Activated CD4-positive, CD25-positive, alpha-beta regulatory T cell (primary cell): ENCODE measurements at places on chromosomes 2 and 18.
A peak's percentile ranks its signal among the peaks of the same experiment; 100 is the strongest.

- no peak for DNase-seq
These were observed 69.6 kb downstream of the STEAP3 start for GRCh38 chr2:119293254-119293653.

DNA sequence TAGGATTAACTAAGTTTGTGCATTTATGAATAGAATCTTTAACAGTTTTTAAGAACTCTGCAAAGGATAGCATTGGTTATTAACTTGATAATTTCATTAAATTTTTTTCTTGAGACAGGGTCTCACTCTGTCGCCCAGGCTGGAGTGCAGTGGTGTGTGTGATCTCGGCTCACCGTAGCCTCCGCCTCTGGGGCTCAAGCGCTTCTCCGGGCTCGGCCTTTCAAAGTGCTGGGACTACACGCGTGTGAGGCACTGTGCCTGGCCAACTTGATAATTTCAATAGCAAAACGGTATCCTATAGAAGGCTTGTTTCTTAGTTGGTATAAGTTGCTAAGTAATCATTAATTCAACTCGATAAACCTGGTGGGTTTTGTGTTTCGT, 38.0 kb downstream of the ADNP2 start:
- DNase-seq = no peak

- DNase-seq = no peak
These were observed 2.5 kb upstream of the HOXD4 start for GRCh38 chr2:176148751-176149421.

- no peak for DNase-seq
These were observed 45.9 kb upstream of the RHOB start for GRCh38 chr2:20400787-20401488.

GRCh38 chr2:71332435-71332796, 834 bp downstream of the ZNF638 start:
- no peak for DNase-seq

- DNase-seq = no peak
These were observed 17.1 kb downstream of the GYPC start for GRCh38 chr2:126672980-126673605.

- DNase-seq = no peak
These were observed 3.3 kb upstream of the PROC start for GRCh38 chr2:127414638-127415592.

GRCh38 chr2:207474863-207475485, 54.8 kb upstream of the CREB1 start:
- DNase-seq = peak; percentile 3

- DNase-seq = no peak
These were observed 730 bp downstream of the ODC1 start for GRCh38 chr2:10447300-10447894.
